ENCODE measurements at places on chromosomes 6 and 20.

GRCh38 chr20:24011282-24011681, 22.7 kb upstream of the GGTLC1 start:
- no peak for DNase-seq

DNA sequence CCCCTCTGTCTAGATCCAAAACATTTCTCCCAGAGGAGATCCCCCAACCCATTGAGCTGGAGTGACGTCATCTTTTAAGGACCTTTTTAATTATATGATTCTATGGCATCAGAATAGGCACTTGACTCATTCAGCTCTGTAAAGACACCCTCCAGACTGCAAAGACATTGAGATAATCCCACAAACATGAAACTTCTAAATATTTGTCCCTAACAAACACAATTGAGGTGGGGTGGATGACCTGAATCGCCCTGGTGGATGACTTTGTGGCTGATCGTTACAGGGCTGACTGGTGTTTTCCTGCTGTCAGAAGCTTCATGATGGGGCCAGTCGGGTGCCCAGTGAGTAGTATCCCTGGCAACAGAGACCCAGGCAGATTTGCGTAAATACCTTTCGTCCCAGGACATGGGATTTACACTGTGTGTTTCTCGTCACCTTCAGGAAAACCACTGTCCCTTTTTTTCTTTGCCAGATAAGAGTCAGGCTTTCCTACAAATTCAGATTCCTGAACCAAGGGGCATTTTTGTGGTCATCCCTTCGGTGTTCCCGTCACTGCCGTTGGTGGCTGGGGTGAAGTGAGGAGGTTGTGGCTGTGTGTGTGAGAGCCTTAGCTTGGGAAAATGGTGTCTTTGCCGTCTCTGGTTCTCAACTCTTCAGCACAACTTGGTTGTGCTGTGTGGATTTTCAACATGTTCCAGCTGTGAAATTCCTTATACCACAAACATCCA, 5.3 kb upstream of the PCK1 start:
- no peak for DNase-seq

- peak; percentile 92 for DNase-seq
Measured at GRCh38 chr6:6584310-6585002, 4.1 kb upstream of the LY86 start.

- no peak for DNase-seq
Measured at GRCh38 chr6:17945111-17945510, 42.3 kb downstream of the KIF13A start.

DNA sequence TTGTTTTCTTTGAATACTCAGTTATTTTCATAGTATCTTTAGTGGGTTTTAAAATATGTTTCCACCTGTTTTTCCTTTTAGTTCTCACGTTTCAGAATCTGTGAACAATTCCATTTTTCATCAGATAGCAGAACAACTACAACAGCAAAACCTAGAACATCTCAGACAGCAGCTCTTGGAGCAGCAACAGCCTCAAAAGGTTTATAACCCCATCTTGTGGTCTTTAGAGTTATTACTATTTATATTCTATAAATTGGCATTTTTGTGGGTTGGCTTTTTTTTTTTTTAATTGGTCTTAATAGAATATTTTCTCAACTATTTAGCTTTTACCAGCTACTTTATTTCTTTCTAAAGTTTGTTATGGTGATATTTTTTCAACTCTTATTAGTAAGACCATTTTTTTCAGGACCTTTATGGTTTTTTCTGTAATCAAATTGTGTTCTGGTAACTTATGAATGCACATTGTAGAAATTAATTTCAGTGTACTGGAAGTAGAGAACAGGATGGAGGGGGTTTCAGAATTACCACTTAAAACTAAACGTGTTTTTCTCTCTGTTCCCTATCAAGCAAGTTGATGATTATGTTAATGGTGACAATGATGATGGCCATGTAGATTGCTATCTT, 72.2 kb downstream of the SCAF8 start:
- peak; percentile 83 for DNase-seq

- no peak for DNase-seq
Measured at GRCh38 chr20:18321976-18322950, 33.9 kb downstream of the ZNF133 start.

DNA sequence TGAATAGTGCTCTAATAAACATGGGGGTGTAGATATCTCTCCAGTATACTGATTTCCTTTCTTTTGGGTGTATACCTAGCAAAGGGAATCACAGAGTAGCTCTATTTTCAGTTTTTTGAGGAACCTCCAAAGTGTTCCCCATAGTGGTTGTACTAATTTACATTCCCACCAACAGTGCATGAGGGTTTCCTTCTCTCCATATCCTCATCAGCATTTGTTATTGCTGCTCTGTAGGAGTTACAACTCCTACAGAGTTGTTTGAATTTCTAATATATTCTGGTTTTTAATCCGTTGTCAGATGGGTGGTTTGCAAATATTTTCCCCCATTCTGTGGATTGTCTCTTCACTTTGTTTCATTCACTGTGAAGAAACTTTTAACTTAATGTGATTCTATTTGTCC, 207.9 kb downstream of the FUT9 start:
- no peak for DNase-seq

DNA sequence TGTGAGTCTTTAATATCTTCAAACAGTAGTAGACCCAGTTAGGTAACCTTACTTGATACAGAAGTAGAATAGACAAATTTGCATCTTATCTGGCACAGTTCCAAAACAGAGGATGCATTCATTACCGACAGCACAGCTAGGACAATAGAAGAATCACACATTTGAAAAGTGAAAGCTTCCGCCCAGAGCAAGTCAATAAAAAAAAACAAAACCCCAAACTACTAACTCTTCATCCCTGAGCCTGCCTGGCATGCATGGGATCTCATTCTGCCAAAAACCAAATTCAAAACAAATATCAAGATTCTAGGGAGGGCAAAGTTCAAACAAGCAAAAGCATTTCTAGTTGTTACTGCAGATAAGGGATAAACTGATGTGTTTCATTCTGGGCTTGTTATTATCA, 235.4 kb downstream of the BTBD9 start:
- DNase-seq, result no peak

- no peak for DNase-seq
Measured at GRCh38 chr6:46098678-46099077, 31.1 kb upstream of the ENPP4 start.

GRCh38 chr6:136930528-136930927, 8.4 kb downstream of the SLC35D3 start:
- DNase-seq, result no peak

- no peak for DNase-seq
Measured at GRCh38 chr6:112253841-112254816, at the start of gene LAMA4. LAMA4 (minus strand) TSS chr6:112254567; CDS start chr6:112254150, 417 bp downstream.

DNA sequence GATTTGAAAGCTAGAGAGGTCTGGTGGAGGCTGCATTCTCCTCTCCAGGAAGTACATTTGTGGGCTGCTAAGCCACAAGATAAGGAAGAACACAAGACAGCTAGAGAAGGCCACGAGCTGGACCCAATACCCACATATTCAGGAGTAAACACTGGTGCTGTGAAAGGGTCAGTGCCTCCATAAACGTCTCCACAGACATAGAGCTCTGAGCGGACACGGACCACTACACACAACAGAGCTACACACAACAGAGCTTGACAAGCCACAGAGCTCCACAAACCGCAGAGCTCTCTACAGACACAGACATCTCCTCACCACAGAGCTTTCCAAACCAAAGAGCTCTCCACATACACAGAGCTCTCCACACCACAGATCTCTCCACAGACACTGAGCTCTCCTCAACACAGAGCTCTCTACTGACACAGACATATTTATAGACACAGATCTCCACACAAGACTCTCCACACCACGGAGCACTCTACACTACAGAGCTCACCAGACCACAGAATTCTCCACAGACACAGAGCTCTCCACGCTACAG, 51.9 kb downstream of the ERMARD start:
- peak; percentile 58 for DNase-seq

- peak; percentile 71 for DNase-seq
Measured at GRCh38 chr6:69487688-69488087, 309.1 kb downstream of the LMBRD1 start.

DNA sequence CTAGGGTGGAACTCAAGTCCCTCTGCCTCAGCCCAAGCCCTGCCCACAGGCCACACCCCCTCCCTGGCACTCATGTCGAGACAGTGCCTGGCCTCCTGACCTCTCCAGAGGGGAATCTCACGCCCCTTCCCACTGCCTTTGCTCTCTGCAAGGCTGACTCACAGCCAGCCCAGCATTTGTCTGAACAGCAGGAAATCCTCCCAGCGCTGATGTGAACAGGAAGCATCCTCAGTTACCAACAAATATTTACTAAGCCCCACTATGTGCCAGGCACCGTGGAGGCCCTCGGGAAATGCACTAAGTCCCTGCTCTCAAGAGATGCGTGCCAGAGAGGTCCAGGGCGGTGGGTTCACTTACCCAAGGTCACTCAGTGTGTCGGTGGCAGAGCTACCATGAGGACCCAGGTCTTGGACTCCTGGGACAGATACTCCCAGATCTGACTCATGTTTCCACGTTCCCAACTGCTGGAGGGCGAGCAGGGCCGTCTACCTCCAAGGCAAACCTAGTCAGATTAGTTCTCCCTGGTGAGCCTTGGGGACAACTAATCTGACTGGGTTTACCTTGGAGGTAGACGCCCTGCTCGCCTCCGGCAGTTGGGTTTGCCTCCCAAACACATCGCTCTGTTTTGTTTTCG, 7.8 kb downstream of the ADA start:
- DNase-seq, result no peak

DNA sequence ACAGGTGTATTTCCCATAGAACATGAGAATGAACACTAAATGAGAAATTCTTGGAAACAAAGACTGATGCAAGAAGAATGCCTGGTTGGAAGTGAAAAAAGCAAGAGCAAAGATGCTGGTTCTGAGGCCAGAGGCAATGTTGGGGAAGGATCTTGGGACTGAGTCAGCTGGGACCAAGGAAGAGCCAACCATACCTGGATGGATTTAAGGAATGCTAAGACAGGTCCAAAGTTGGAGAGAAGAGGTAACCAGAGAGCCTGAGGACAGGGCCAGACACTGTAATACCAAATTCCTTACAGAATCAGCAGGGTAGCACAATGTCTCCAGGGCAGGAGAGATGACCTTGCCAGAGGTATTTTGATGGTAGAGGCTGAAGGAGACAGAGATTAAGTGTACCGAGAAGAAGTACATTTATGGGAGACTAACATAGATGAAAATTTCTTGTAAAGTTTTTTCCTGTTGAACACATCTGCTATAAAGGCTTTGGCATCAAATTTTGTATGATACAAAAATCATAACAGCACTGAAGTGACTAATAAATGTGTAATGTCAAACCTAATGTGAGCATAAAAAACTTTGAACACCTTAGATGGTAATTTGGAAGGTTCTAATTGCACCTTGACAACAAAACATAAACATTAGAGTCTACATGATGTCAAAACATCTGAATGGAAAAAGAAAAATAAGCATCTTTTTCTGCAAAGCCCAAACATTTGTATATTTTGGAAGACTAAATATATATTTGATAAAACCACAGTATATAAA, 221.7 kb upstream of the MARCKS start:
- no peak for DNase-seq

GRCh38 chr6:3529232-3529631, 72.4 kb upstream of the SLC22A23 start:
- DNase-seq, result no peak

GRCh38 chr20:34942301-34942700, 13.3 kb downstream of the GSS start:
- DNase-seq, result no peak

DNA sequence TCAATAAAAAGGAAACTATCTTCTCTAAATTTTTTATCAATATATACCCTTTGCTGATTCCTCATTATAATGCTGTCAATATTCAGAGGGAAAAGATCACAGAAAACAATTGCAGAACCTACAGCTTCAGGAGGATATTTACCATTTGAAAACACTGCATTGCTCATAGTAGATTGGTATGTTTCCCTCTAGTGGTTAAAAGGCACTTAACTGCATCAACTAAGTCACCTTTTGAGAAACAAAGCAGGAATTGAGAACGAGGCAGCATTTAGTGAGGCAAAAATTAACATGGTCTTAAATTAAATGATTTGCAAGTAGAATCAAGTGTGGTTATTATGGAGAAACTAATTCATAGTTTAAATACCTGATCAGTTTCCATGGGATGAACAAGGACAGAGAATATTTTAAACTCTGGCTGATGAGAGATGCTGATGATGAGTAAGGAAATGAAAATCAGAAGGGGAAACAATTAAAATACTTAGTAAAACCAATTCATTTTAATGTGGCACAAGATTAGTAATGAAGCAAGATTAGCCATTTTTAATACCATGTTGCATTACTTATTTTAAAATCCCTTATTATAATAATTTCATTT, 642.1 kb downstream of the EPHA7 start:
- peak; percentile 54 for DNase-seq

DNA sequence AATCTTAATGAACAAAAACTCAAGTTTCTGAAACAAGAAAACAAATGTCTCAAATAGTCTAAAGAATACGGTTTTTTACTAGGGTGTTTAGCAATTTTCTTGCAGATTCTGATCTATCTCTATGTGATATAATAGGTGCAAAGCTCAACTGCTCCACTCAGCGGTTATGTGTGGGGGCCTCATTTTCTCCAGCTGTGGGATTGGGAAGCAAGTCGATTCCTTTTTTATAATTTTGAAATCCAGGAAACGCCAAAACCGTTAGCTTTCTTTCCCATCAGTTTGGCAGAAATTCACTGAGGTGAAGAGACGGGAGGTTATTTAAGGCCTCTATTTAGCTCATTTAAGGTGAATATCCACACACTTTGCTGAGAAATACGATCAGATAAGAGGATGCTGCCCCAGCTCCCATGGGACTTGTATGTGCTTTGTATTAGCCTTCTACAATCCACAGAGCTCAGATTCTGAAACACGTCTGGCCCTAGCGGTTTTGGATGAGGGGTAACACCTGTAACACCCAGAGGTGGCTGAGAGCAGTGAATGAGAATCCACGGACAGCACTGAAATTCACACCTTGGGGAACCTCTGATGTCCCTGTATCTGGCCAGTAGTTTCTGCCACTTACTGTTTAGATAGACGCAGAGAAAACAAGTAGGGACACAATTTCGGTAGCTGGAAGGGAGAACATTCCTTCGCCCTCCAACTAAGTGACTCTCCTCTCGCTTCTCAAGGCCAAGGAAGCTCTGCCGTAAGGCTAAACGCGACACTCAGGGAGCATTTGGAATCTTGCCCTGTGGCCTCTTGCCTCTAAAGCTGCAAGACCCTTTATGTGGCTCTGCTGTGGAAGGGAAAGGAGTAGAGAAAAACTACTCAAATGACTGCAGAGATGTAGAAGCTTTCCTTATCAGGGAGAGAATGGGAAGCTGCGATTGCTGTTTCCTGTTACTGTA, 6.5 kb upstream of the BCAS4 start:
- no peak for DNase-seq

GRCh38 chr6:138331984-138332383, 45.7 kb upstream of the SMIM28 start:
- no peak for DNase-seq

DNA sequence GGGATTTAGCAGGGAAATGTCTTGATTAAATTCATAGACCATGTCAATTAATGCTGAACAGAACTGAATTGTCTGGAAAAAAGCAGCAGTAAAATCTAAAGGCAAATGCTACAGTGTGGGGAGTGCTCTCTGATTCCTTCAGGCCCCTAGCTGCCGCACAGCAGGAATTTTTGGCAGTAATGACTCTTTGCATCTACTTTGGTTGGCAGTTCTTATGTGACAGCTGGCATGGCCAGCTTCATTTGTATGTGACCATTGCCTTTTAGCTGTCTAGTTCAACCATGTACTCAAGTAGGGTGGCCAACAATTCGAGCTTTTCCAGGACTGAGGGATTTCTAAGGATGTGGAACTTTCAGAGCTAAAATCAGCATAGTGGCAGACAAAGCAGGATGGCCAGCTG, 499.1 kb upstream of the MAN1A1 start:
- DNase-seq, result no peak

Data from Karpas-422 (cell line).